ENCODE measurements at places on chromosomes 11 and 22.

DNA sequence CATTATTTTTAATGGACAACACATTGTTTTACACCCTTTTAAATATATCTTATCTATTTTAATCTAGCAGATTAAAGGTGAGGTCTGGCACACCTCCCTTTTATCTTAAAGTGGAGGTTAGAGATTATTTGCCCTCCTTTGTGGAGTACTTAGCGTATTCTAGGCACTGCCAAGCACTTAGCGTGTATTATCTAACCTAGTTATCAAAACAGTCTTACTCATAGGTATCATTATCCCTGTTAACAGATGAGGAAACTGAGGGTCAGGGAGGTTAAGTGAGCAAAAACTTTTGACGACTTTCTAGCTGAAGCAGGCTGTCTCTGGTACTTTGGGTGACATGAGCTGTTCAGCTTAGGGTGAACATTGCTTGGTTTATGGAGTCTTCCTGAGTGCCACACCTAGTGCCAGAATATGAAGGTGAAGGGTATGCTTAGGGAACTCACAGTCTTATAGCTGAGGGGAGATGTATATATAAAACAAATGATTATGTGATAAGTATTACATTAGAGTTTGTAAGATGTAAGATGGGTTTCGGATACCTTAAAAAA, 55.0 kb downstream of the ZNRF3 start:
- no peak for DNase-seq

DNA sequence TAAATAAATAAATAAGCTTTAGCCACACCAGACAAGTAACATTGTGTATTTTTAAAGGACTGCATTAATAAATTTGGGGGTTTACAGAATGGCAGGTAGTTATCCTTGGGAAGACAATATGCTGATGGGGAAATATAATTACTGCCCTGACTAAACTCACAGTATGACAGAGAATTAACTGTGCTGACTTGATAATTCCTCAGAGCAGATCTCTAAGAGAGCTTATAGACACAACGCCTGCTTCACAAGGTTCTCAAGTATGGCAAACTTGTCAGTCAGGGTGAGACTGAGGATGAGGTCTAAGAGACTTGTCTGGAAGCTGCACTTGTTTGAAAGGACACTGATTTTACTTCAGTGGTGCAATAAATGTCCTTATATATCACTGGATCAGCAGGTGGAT, 3.3 kb downstream of the OR51B4 start:
- no peak for DNase-seq

DNA sequence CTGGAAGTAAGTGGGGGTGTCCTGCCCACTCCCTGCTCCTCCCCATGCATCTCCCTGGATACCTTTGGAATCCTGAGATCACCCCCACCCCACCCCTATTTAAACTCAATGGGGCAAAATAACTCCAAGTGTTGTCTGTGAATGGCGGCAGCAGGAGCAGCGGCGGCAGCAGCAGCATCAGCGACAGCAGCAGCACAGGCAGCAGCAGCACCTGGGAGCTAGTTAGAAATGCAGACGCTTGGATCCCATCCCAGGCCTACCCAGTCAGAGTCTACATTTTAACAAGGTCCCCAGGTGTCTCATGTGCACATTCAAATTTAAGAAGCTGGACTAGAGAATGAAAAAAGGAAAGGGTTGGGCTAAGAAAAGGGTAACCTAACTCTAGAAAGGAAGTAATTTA, 82.6 kb downstream of the SEZ6L start:
- no peak for DNase-seq

- no peak for DNase-seq
Observed at GRCh38 chr11:80144897-80145594, 704.2 kb upstream of the TENM4 start.

GRCh38 chr11:126587541-126587940, 232.1 kb downstream of the ST3GAL4 start:
- no peak for DNase-seq

DNA sequence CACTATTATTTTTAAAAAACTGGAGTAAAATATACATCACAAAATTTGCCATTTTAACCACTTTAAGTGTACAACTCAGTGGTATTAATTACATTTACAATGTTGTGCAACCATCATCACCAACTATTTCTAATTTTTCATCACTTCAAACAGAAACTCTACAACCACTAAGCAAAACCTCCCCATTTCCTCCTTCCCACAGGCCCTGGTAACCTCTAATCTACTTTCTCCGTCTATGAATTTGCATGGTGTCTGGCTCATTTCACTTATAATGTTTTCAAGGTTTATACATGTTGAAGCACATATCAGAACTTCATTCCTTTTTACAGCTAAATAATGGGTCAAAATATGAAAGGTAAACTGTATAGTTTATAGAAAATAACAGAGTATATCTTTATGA, 24.4 kb downstream of the DDI1 start:
- no peak for DNase-seq

- peak; percentile 41 for DNase-seq
Observed at GRCh38 chr11:69640995-69641581, at the start of gene CCND1. CCND1 (plus strand) TSS chr11:69641156; CDS start chr11:69641314, 158 bp downstream.

GRCh38 chr22:49925525-49926128, 7.2 kb downstream of the CRELD2 start:
- DNase-seq: no peak

DNA sequence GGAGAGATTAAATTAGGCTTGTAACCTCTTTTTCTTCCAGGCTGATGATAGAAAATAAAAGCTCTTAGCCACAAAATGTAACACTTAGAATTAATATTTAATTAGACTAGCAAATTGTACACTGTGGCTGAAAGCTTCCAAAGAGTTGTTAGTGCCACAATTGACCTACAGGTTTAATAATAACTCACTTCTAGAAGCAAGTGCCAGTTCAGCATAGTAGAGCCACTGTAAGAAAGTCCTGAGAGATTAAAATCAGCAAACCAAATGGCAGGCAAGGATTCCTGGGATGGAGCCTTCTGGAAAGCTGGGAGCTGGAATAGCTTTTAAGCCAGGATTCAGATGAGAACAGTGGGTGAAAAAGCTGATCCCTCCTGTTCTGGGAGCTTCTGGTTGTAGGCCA, 131.0 kb downstream of the ELP4 start:
- no peak for DNase-seq

DNA sequence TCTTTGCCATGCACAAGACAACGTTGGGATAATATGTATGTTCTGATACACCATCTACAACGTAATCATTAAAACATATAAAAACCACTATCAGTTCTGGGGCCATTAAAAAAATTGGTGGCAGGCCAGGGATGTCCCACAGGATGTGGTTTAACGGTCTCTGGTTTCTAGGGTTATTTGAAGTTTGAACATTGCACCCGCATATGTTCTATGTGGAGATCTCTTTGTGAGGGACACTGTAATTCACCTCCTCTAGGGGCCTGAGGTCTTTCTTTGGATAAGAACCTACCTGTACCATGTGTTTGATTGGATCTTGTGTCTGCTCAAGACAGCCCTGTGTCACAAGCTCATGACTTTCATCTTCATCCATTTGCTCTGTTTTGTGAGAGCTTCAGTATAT, 73.2 kb downstream of the GGTLC2 start:
- DNase-seq: no peak

DNA sequence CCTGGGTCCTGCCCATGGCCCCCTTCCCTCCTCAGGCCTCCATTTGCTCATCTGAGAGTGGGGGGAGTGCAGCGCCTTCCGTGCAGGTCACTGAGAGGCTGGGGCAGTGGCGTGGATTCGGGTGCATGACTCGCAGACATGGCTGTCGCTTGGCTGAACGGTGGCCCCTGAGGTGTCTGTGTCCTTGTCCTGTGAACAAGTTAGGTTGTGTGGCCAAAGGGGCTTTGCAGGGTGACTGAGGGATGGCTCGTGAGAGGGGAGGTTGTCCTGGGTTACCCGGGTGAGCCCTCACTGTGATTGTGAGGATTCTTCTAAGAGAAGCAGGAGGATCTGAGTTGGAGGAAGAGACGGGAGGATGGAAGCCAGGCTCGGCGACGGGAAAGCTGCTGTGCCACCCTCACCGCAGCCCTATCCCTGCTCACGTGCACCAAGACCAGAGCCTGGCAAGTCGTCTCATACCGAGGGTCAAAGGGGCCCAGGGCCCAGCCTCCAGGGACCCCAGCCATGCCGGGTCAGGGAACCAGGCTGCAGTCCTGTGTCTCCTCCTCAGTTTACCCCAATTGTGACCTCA, 79.1 kb downstream of the KCNQ1 start:
- no peak for DNase-seq

DNA sequence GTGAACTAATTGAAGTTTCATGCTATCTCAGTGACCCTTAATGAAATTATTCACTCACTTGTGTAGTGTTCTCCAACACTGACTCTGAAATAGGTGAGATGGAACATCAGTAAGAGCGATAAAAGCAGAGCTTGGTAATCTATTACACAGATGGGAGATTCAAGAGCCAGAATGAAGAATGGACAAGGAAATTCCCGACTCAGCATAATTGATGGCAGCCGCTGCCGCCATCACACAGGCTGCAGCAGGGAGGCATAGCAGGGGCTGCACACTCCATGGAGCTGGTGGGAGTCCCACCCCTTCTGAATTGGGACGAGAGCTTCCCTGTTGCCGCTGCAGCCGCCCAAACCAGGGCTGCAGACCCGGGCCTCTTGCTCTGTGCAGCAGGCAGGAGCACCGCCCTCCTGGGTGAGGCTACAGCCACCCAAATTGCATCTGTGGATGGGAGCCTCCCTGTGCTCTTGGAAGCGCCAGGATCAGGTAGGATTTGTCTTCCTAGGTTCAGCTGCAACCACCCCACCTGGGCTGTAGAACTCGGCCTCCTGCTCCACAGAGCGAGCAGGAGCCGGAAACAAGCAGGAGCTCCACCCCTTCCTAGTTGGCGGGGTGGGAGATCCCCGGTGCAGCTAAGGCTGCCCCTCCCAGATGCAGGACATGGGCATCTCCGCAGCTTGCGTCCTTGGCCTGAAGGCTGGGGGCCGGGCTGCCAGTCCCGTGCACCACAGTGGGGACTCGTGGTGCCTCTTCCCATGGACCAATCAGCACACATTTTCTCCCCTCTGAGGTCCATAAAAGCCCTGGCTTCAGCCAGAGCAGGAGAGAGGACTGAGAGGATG, 535.1 kb upstream of the LUZP2 start:
- DNase-seq: no peak

DNA sequence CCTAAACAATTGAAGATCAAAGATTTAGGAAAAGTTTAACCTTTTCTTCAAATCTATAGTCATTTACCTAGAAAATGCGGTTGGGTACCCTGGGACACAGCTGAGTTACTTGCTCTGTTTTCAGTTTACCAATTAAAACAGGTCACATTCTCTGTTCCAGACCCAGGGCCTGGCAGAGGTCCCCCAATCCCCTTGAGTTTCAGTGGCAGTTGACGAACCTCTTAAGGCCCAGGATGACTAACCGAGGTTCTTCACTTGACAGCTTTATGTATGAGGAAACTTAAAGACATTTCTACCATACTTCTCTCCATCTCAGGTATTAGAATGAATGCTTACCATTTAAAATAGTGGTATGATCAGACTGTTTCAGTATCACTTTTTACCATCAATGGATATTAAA, 16.3 kb downstream of the LDHAL6A start:
- DNase-seq: no peak

DNA sequence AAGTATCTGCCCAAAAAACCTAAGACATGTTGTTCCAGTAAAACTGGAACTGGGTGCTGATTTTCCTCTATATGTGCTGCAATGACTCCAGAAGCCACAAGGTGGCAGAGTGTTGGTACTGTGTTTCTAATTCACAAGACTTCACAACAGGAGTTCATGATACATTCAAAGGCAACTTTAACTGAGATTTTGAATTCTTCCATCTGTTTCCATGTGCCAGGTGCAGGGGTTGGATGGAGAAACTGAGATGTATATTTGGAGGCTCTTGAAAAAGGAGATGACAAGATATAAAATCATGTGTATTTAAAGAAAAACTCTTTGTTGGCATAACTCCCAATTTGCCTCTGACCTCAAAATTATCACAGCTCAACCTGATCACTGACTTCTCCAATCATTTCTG, 1098.6 kb upstream of the CCDC90B start:
- DNase-seq: no peak

GRCh38 chr11:6531267-6531752, 34.2 kb downstream of the DNHD1 start:
- peak; percentile 23 for DNase-seq

- no peak for DNase-seq
Observed at GRCh38 chr22:20798974-20799373, 25.1 kb downstream of the SERPIND1 start.

DNA sequence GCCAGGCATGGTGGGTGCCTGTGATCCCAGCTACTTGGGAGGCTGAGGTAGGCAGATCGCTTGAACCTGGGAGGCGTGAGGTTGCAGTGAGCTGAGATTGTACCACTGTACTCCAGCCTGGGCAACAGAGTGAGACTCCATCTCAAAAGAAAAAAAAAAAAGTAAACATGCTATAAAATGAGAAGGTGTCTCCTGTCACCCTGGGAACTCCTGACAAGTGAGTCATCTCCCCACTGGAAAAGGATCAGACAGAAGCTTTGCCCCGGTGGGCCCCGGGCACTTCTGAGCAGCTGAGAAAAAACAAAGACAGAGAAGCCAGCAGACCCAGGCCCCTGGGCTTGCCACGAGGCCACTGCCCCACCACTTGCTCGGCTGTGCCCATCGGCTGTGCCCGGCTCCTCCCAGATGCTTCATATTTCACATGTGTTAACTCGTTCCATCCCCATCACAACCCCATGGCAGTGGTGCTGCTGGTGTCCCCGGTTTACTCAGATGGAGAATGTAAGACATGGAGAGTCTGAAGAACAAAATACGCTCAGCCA, 22.3 kb downstream of the TTLL1 start:
- no peak for DNase-seq

GRCh38 chr11:12200991-12201985, 90.9 kb downstream of the MICAL2 start:
- DNase-seq: no peak

DNA sequence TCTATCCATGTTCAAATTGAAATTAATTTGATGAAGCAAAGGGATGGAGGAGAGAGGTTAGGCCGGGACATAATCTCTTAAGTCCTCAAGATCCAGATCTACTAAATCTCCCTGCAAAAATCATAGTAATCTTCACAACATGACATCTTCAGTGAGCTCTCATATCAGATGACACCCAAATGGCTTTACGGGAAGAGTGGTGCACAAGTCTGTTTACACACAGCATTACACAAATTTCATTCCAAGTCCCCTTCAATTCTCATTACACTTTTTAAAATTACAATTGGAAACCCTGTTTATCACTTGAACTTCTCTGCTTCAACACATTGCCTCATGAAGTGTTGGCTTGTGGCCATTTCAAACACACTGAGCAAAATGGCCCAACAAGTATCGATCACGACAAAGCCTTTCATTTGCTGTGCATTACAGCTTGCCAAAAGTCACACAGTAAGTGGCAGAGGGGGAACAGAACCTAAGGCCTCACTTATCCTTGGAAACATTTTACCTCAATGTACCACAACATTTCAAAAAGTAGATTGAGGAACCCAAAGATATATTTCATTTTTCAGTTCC, 17.9 kb upstream of the TPH1 start:
- peak; percentile 54 for DNase-seq

- no peak for DNase-seq
Observed at GRCh38 chr11:41527530-41527929, 68.1 kb upstream of the LRRC4C start.

DNA sequence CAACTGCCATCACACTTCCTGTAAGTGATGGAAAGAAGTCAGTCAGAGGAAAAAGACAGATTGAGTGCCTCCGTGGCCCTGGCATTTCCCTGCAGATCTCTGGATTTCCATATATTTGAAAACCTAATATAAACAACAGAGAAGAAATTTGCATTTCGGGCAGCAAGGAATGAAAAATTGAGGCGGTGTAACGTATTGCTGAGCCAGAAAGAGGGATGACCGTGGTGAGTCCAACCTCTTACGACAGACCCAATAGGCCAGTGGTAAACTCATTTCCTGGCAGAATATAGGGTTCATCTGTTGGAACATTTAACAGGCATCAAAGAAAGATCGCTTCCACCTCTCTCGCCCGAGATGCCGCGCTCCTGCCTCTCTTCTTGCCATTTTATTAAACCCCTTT, 336.5 kb downstream of the MIAT start:
- no peak for DNase-seq
